ENCODE measurements at places on chromosomes 16 and 17. TPM values are rescaled to one million over a fixed set of nuclear protein-coding genes. Genes with fewer than 3 reads are reported as not detected.
A peak's percentile ranks its signal among the peaks of the same experiment; 100 is the strongest.

- peak overlapping the region; percentile 40 for H3K27ac ChIP-seq
- H3K4me1 ChIP-seq = peaks cover 26% of the 10 kb centered on the region
- no peak overlapping the region for H3K4me3 ChIP-seq
- H3K36me3 ChIP-seq = peaks cover 53% of the 10 kb centered on the region
- DNase-seq = no peak
Observed at GRCh38 chr17:67157732-67158639, 87.0 kb downstream of the HELZ start.

DNA sequence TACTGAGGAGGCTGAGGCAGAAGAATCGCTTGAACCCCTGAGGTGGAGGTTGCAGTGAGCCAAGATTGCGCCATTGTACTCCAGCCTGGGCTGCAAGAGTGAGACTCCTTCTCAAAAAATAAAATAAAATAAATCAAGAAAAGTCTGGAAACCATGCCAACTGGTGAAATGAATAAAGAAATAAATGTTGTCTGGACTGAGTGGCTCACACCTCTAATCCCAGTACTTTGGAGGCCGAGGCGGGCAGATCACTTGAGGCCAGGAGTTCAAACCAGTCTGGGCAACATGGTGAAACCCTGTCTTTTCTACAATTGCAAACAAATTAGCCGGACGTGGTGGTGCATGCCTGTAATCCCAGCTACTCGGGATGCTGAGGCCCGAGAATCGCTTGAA is 744 bp upstream of the LRRC37A3 start:
- H3K4me1 ChIP-seq = peaks cover 15% of the 10 kb centered on the region
- no peaks in the 10 kb centered on the region for H3K27me3 ChIP-seq
- DNase-seq = no peak
- H3K36me3 ChIP-seq = peaks cover 3% of the 10 kb centered on the region
- H3K4me3 ChIP-seq = peak overlapping the region; percentile 83

GRCh38 chr16:89411335-89411850 is 79.0 kb downstream of the ANKRD11 start:
- peaks cover 74% of the 10 kb centered on the region for H3K4me1 ChIP-seq
- no peak overlapping the region for H3K4me3 ChIP-seq
- peak overlapping the region; percentile 77 for H3K27ac ChIP-seq
- H3K36me3 ChIP-seq = peaks cover 18% of the 10 kb centered on the region
- DNase-seq = no peak

GRCh38 chr16:57277586-57277985 is 6.9 kb downstream of the PLLP start:
- no peak overlapping the region for H3K4me3 ChIP-seq
- peaks cover 48% of the 10 kb centered on the region for H3K4me1 ChIP-seq
- H3K36me3 ChIP-seq = no peaks in the 10 kb centered on the region
- no peak overlapping the region for H3K27ac ChIP-seq
- DNase-seq = peak; percentile 82

DNA sequence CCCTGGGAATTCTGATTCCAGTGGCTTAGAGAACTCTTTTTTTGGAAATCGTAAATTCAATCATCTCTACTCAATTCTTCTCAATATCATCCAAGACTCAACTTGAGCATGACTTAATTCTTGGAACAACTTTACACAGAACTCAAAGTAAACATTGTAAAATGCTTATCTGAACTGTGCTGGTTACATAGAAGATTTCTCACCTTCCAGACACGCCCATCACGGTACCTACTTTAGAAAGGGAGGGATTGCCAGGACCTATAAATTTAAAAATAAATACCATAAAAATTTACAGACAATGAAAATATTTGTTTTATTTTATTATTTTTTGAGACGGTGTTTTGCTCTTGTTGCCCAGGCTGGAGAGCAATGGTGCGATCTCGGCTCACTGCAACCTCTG is 26.5 kb downstream of the MAP1LC3B start:
- H3K36me3 ChIP-seq = no peaks in the 10 kb centered on the region
- DNase-seq = no peak
- no peaks in the 10 kb centered on the region for H3K27me3 ChIP-seq
- H3K4me1 ChIP-seq = no peaks in the 10 kb centered on the region
- H3K27ac ChIP-seq = no peak overlapping the region

The PMFBP1 gene
- total RNA-seq = 1.8 TPM

The ABCC11 gene
- 0.23 TPM for total RNA-seq

- H3K4me1 ChIP-seq = peaks cover 33% of the 10 kb centered on the region
- H3K36me3 ChIP-seq = peaks cover 40% of the 10 kb centered on the region
- no peak overlapping the region for H3K4me3 ChIP-seq
- no peak for DNase-seq
- no peaks in the 10 kb centered on the region for H3K27me3 ChIP-seq
Observed at GRCh38 chr16:30746638-30747175, 1.5 kb upstream of the PHKG2 start.

DNA sequence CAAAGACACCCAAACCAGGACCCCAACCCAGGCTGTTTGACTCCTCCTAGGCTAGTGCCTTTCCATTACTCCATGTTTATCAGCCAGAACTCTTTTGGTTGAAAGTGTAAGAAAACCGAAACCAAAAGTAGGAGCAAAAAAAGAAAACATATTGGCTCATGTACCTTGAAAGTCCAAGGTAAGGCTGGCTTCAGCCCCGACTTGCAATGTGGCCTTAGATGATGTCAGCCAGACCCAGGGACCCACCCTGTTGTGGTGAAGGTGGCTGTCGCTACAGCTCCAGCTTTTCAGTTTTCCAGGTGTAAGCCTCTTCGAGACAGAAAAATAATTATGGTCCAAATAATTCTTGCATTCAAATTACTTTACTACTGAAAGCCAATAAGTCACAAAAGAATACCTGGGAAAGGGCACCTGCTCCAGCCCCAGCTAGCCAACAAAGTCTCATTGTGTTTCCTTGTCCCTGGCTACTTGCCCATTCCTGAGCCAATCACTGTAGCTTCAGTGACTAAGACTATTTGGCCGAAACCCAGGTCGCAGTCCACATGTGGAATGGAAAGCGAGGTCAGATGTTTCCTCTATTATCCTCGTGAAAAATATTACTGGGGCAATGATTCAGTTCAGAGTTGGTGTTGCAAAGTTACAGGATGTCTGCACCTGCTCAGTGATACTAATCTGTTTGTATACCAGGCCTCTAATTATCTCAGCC is 20.7 kb downstream of the DNAH9 start:
- H3K27me3 ChIP-seq = no peaks in the 10 kb centered on the region
- DNase-seq = no peak
- H3K36me3 ChIP-seq = no peaks in the 10 kb centered on the region
- no peaks in the 10 kb centered on the region for H3K4me1 ChIP-seq
- no peak overlapping the region for H3K27ac ChIP-seq

The SGSH gene
- 56.5 TPM for total RNA-seq

The CD300C gene
- 4.1 TPM for total RNA-seq

- H3K4me1 ChIP-seq = no peaks in the 10 kb centered on the region
- no peak for DNase-seq
- no peak overlapping the region for H3K4me3 ChIP-seq
- H3K27ac ChIP-seq = no peak overlapping the region
- H3K27me3 ChIP-seq = no peaks in the 10 kb centered on the region
Observed at GRCh38 chr16:1745900-1746692, 25.2 kb downstream of the NME3 start.

DNA sequence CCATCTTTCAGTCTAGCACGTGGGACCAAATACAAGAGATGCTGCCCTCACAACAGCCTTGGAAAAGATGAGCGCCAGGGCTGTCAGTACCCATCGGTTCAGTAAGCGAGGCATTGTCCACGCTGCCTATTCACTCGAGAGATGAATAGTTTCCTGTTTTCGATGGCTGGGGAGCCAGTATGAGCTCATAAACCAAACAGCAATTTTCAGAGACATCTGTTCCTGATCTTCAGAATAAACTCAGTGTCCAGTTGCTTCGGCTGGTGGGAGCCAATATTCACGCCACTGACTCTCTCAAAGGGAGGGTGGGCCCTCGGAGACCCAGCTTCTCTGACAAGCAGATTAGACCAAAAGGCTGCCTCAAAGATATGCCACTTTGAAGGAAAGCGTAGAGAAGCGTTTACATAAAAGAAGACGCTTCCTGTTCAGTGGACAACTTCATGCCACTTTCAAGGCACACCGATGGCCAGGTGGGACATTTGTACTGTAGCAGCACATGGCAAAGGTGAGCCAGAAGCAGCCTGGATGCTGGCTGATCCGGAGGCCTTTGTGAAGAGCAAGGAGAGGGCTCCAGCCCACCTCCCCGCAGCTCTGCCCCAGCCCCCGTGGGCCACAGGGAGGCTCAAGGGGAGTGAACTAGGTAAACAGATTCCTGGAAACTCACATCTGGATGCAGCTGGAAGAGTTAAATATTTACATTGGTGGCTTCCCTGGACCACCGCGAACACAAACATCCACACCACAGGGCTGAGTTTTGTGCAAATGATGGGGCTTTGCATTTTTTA is 6.0 kb downstream of the TIMM22 start:
- no peak overlapping the region for H3K4me3 ChIP-seq
- H3K27ac ChIP-seq = no peak overlapping the region
- DNase-seq = no peak
- no peaks in the 10 kb centered on the region for H3K27me3 ChIP-seq
- H3K4me1 ChIP-seq = peaks cover 16% of the 10 kb centered on the region

The CRHR1 gene
- not detected for total RNA-seq

- H3K36me3 ChIP-seq = peaks cover 33% of the 10 kb centered on the region
- peaks cover 25% of the 10 kb centered on the region for H3K4me1 ChIP-seq
- no peak overlapping the region for H3K4me3 ChIP-seq
- DNase-seq = no peak
Observed at GRCh38 chr17:29905086-29905878, 24.7 kb downstream of the SSH2 start.

Data from activated CD4-positive, alpha-beta memory T cell treated with anti-CD3 and anti-CD28 coated beads, Interleukin-2, amount 10 ng/mL, durations not matched to agents 7 days and 5 days (primary cell).